ENCODE measurements at places on chromosomes 6 and 20.

GRCh38 chr6:111484633-111484930, 1.6 kb upstream of the REV3L start:
- no peak for DNase-seq

DNA sequence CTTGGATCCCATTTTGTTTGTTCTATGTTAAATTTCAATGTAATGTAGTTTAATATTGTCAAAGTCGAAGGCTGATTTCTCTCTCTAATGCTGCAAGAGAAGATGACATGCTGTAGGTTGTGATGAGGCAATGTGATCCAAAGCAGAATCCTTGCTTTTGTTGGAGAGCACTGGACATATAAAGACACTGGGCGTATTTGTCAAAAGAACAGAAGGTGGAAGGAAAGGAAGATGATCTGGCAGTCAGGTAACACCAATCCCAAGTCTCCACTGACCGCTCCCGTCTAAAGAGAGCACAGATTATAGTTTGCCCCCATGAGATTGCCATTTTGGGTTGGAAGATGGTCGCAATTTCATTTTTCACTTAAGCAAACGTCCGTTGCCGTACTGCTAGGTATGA, 935 bp upstream of the RFX6 start:
- no peak for DNase-seq

GRCh38 chr6:119052292-119052889, 26.1 kb downstream of the FAM184A start:
- no peak for DNase-seq

DNA sequence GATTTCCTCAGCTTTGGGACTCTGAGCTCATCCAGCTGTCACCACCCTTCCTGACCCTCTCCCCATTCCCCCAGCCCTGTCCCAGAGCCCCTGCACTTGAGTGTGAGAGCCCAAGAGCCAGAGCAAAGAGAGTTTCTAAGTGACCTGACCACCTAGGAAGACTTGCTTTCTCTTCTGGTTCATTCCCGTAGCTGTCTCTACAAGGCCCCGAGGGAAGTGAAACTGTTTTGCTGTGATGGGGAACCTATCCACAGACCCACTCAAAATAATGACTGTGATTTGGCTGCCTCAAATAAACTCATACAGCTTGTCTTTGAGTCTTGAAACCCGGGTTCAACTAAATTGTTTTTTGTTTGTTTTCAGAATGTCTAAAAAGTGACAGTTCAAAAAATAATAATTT, 74.6 kb upstream of the XRN2 start:
- no peak for DNase-seq

- DNase-seq: no peak
Measured at GRCh38 chr6:64589961-64590360, 954.4 kb downstream of the PHF3 start.

- no peak for DNase-seq
Measured at GRCh38 chr20:2807019-2807418, 6.6 kb upstream of the CPXM1 start.

- no peak for DNase-seq
Measured at GRCh38 chr20:62943396-62943795, 5.4 kb downstream of the GID8 start.

DNA sequence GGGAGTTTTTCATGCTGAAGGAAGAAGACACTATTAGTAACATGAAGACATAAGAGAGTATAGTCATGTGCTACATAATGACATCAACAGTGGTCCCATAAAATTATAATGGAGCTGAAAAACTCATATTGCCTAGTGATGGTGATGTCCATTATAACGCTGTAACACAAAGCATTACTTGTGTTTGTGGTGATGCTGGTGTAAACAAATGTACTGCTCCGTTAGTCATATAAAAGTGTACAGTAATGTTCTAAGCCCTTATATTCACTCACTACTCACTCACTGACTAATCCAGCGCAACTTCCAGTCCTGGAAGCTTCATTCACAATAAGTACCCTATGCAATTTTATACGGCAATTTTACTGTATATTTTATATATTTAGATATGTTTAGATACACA, 26.8 kb upstream of the ASF1A start:
- no peak for DNase-seq

GRCh38 chr6:107690643-107691061, 133.5 kb downstream of the SCML4 start:
- DNase-seq: no peak

- no peak for DNase-seq
Measured at GRCh38 chr20:23971310-23971709, 17.3 kb downstream of the GGTLC1 start.

DNA sequence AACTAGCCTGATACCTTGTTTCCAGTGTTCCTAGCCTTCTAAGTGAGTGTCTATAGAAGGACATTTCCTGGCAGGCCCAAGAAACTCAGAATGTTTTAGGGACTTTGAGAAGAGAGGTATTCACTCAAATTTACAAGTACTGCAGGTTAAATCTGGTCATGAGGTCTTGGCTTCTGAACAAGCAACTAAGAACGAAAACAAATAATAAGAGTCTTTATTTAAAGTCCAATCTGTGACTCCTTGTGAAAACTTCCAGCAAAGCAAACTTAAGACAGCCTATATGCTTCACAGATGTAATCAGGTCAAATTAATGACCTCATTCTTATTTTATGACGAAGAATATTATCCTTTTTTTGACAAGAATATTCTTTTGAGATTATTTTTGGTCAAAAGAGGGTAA, 79.4 kb upstream of the PRSS16 start:
- DNase-seq: no peak

DNA sequence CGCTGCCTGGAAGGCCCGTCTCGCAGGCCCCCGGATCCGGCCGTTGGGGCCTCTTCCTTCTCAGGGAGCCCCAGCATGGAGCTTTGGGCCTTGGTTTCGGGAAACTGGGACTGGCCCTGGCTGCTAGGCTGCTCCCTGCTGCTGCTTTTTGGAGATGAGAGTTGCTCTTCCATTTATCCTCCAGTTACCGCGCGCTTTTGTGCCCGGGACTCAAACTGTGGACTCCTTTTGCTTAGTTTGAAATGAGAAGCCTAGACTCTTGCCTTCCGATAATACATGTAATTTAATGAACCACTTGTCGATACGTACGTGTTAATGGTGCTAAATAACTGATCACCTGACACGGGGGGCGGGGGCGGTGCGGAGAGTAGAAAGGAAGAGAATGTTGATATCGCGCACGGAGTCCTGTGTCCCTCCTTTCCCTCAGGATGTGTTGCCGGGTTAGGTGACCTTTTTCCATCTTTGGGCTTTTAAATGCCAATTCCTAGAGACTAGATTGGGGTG, 968 bp downstream of the PHF3 start:
- DNase-seq: peak; percentile 84

DNA sequence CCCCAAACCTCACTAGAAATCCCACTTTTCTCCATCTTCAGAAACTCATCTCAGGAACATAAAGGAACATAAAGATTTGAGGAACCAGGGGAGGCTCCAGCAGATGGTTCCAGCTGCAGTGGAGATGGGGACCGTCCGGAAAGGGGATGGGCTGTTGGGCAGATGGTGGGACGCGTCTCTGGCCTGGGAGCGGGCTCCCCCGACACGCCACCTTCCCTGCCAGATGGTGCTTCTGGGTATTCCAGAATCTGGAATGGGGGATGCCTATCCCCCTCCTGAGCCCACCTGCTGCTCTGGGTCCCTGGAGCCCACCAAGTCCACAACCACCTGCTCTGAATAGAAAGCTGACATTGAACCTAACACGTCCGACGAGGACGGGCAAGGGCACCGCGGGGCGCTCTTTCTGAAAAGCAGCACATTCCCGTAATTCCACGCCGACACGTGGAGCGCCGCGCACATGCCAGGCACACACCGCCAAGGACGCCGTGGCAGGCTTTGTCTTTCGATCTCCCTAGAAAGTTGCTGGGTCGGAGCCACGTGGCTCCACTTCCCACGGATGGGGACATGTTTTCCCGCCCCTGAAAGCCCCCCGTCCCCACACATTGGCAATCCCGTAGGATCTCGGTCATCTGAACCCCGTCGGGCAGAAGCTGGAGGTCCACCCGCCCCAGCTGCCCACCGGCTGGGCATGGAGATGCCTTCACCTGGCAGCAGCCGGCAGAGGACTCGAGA, 27.3 kb downstream of the SLC2A4RG start:
- DNase-seq: no peak

GRCh38 chr6:68533339-68533795, 101.7 kb upstream of the ADGRB3 start:
- no peak for DNase-seq

- DNase-seq: no peak
Measured at GRCh38 chr6:20237677-20238460, 25.6 kb upstream of the MBOAT1 start.

DNA sequence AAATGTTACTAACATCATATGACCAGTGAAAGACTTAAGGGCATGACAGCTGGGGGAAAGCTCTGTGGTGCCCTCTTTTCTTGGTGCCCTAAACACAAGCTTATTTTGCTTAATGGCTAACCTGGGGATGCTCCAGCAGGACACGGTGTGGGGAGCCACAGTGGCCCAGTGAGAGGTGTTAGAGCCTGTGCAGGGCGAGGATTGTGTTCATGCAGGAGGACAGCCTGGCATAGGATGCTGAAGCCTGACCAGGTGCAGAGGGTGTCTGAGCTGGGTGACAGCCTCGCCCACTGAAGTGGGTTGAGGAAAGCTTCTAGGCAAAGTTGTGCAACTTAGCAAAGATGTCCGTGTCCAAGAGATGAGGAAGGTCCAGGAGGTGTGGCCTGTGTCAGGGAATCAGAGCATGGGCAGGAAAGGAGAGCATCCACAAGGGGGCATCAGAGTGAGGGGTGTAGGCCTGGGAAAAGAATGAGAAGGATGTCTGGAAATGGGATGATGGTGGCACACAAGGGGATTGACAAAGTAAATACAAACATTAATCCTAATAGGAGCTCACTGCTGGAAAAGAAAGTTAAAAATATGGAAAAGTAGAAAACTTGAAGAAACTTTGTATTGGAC, 33.9 kb downstream of the SLC17A4 start:
- DNase-seq: peak; percentile 68

GRCh38 chr6:84583784-84584183, 180.6 kb downstream of the TBX18 start:
- DNase-seq: no peak

- no peak for DNase-seq
Measured at GRCh38 chr6:62392291-62392690, 106.3 kb upstream of the KHDRBS2 start.

- DNase-seq: no peak
Measured at GRCh38 chr6:134308800-134309199, 9.1 kb downstream of the SGK1 start.

DNA sequence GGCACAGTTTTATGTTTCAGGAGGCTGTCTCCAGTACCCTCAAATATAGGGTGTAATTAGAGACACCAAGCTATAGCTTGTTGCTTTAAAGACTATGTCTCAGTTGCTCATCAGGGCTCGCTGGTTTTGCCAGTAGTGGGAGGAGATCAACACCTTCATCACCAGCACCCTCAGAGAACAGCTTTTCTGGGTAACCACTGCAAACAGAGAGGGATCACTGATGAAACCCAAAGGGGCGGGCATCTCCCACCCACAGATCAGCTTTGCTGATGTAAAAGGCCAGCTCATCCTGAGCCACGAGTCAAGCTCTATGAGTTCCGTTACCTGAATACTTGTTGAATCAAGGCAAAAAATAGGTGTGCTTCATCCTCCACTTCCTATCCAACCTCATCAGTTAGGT, 187.7 kb downstream of the AIG1 start:
- DNase-seq: no peak

GRCh38 chr20:47263465-47264084, 92.9 kb downstream of the ZMYND8 start:
- DNase-seq: no peak

DNA sequence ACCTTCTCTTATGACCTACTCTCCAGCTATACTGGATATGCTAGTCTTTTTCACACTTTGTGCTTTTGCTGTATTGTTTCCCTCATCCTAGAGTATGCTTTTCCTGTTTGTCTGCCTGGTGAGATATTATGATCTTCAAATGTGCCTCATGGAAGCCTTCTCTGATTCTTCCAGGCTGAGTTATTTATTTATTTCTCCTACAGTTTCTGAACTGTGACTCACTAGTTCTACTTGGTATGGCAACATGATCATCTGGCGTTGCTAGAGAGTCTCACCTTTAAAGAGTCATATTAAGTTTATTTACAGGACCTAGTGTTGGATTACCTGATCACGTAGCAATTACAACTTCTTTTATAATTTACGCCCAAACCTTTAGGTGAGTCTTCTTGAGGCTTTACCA, 81.2 kb upstream of the HDAC2 start:
- no peak for DNase-seq

DNA sequence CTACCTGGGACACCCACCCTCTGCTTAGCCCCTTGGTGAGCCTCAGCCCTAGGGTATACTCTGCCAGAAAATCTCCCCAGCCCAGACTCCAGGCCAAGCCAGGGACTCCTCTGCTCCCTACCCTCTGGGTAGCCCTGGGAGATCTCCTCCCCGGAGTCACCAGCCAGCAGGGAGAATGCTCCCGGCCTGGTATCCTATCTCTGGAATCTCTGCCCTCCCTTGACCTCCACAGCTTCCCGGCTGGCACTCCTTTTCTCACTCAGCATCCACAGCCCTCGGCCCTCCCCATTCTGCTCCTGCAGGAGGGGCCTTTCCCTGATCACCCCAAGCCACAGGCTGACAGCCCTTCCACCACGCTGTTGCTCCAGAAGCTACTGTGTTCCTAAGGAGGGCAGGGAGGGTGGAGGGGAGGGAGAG, 22.6 kb downstream of the NOL4L start:
- DNase-seq: no peak

GRCh38 chr20:44038681-44039123, 124.0 kb downstream of the TOX2 start:
- DNase-seq: no peak

- no peak for DNase-seq
Measured at GRCh38 chr6:138416206-138416605, 12.2 kb downstream of the HEBP2 start.

DNA sequence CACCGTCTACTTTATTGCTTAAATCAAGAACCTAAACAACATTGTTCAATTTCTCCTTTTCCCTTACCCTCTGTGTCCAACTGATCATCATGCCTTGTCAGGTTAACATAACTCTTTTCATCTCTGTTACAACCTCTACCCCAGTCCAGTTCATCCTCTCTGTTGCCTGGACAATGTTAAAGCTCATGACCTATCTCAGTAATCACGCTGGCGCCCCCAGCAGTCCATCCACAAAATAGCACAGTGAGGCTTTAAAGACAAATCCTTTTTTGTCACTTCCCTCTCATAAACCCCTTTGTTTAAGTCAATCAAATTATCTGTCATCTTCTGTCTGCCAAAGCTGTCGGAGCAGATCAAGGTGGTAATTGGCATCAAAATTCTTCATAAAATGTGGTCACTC, 140.1 kb downstream of the QKI start:
- peak; percentile 53 for DNase-seq

GRCh38 chr6:142845624-142846458, 99.1 kb downstream of the HIVEP2 start:
- peak; percentile 87 for DNase-seq

DNA sequence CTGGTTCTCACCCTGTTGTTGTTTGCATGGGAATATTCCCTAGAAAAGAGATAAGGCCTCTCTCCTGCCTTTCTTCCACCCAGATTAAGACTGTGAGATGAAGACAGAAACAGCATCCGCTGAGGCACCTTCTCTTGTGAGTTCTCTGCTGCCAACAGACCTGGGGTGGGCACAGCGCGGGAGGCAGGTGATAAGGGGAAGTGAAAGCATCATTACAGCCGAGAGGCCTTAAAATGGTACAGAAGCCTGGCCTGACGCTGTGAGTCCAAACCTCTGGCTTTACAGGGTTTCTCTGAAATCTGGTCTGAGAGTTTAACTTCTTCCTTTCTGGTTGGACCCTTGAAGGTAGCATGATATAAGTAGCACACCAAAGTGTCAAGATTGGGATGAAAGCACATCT, 21.0 kb upstream of the IYD start:
- no peak for DNase-seq

- peak; percentile 35 for DNase-seq
Measured at GRCh38 chr20:43658069-43658722, 8.7 kb upstream of the MYBL2 start.
